Activated T-cell treated with anti-CD3 and anti-CD28 coated beads for 4 hours (primary cell): ENCODE measurements at places on chromosomes 7 and 10.

DNA sequence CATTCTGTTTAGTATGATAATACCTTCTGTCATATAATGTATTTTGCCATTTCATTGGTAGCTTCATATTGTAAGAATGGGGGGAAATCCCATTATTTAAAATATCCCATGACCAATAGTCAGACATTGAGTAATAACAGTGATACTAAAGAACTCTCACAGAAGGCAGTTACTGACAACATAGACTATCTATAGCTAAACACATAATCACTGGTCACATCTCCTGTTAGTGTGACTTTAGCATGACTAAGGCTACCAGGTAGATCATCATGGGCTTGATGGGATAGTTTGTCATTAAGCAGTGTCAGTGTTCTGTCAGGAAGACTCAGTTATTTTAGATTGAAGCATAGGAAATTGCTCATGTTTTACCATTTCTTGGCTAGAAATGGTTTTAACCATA is 16.4 kb downstream of the OPN1SW start:
- no peak for DNase-seq

DNA sequence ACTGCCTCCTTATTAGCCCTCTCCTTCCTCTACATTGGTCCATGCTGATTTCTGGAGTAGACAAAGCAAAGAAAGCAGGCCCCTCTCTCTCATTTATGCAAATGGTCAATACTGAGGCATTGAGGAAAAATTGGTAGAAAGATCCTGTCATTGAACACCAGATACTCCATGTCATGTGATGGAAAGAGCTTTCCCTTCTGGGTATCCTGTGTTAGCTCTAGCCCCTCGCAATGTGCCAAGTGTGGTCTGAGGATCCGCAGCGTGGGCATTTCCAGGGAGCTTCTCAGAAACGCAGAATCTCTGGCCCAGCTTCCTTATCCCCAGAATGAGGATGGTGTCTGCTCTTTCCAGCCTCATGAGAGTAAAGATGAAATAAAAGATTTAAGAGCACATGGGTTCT is 159.1 kb downstream of the CREB5 start:
- no peak for DNase-seq

DNA sequence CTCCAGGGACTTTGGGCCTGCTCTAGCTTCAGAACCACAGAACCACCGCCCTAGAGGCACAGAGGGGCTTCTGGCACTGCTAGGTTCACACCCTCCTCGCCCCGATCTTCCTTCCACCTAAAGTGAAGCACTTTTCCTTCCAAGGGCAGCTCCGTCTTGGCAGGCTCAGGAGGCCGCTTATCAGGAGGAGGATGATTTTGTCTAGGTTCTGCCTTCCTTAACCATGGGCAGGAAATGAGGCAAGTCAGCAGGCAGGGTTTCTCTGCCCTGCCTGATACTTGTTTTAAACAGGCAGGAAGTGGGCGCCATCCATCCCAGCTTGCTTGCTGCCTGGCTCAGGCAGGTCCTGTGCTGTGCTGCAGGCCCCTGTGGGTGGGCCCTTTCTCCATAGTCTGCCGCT is 8.3 kb upstream of the ATP6V0E2 start:
- DNase-seq, result no peak

DNA sequence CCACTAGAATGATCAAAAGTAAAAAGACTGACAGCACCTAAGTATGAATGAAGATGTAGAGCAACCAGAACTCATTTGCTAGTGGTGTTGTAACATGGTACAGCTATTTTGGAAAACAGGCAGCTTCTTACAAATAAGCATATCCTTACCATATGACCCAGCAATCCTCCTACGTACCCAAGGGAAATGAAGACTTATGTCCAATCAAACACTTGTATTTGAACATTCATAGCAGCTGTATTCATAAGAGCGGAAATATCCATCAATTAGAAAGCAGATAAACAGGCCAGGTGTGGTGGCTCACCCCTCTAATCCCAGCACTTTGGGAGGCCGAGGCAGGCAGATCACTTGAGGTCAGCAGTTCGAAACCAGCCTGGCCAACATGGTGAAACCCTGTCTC is 53.0 kb downstream of the KLRG2 start:
- DNase-seq, result no peak

DNA sequence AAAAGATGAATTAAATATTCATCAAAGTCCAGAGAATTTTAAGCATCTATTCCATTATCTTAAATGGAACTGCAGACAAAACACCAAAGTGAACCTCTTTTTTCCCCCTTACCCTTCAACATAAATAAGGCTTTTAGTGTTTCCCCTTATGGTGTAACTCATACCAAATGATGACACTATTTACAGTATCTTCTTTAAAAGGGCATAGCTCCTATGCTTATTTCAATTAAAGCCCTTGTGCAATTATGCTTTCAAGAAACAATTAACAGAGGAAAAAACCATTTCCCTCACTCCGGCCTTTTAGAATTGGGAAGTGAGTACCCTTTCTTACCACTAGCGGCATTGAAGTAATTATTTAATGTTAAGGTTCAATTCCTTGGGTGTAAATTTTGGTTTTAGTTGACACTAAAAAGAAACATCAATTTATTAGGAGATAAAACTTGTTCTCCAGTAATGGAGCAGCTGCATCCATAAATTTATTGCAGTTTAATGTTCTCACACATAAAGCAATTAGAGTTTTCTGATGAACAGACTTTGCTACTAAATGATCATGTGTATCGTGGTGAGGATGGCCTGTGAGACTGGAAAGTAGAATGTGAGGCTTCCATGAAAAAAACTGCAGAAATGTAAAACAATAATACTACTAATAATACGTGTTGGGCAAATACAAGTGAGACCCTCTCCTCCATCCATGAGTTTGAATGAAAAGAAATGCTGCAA is 661.3 kb downstream of the PARD3 start:
- DNase-seq, result no peak

DNA sequence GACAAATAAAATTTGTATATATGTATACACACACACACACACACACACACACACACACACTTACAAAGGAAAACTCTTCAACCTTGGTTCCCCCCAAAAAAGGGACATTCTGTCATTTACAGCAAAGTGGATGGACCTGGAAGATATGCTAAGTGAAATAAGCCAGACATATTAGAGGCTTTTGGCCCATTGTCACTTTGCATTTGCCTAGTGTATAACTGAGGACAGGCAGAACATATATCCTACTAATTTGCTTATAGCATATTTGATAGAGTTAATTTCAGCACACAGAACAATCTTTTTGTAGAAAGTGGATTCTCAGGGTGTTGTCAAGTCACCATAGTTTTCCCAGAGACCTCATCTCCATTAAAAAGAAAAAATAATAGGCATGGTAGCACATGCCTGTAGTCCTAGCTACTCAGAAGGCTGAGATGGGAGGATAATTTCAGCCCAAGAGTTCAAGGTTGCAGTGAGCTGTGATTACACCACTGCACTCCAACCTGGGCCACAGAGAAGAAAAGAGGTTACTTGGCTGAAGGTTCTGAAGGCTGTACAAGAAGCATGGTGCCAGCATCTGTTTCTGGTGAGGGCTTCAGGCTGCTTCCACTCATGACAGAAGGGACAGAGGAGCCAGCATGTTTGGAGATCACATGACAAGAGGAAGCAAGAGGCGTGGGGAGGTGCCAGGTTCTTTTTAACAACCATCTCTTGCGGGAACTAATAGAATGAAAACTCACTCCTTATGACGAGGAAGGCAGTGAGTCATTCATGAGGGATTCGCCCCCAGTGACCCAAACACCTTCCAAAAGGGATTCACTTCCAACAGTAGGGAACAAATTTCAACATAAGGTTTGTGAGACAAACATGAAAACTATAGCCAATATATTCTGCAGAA is 135.6 kb downstream of the TMEM168 start:
- no peak for DNase-seq

DNA sequence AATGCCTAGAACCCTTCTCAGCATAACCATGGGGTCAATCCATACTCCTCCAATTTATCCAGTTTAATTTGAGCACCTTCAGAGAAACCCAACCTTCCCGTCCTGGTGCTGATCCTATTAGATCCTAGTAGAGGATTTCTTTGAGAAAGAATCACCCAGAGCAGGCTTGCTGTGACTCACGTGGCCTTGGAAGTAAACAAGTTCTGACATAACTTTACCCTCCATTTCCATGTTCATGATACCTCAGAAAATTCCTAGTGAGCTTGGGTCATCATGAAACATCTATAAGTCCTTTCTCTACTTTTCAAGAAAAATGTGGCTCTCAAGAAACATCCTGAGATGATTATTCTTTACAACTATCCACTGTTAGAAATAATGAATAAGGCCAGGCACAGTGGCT is 71.7 kb downstream of the PRLHR start:
- DNase-seq, result no peak

- no peak for DNase-seq
These were observed 149.8 kb downstream of the PTPN20 start for GRCh38 chr10:47060993-47061500.

- DNase-seq, result no peak
These were observed 3.4 kb upstream of the PPP2R2D start for GRCh38 chr10:131897297-131897899.

- no peak for DNase-seq
These were observed 75.5 kb downstream of the PAPSS2 start for GRCh38 chr10:87734987-87735827.

DNA sequence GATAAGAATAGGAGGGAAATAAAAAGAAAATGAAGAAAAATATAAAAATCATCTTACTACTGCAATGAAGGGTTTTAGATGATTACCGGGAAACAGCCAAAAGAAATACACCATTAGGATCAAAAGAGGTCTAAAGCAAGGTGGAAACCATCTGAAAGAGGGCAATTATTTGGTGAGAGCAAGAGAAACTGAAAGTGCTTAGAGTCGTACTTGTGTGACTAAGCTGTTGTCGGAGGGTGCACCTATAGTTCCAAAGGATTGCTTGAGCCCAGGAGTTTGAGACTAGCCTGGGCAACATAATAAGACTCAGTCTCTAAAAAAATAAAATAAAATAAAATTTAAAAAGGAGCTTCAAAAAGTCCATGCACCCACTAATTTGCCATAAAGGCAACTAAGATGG is 169.5 kb downstream of the DKK1 start:
- DNase-seq, result no peak

DNA sequence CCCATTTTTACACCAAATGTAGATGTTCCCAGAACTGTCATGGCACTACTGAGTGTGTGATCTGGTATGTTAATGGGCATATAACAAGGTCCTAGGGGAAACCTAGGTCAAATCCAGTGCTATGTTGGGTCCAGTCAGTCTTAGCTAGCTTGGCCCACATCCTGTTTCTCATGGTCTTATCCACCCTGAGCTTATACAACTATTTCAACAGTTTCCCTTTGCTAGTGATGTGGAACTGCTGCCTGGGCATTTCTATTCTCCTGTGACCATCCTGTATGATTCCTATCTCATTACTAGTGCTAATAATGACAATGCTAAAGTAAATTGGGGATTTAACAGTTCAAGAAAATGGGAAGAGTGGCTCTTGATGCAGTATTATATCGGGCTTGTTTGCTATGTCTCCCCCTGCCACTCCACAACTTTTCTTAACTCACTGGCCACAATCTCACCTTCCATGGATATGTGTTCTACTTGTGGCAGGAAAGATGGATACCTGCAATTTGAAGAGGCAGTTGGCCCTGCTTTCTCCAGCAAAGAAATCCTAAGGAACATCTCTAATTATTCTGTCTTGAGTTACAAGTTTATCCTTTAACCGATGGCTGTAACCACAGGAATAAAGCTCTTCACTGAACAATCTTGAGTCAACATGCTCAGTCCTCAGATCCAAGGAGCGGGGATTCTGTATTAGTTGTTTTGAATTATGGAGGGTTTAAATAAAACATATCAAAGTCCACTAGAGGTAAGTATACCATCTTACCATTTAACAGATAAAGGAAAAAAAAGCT is 707.8 kb downstream of the XPNPEP1 start:
- DNase-seq, result no peak

DNA sequence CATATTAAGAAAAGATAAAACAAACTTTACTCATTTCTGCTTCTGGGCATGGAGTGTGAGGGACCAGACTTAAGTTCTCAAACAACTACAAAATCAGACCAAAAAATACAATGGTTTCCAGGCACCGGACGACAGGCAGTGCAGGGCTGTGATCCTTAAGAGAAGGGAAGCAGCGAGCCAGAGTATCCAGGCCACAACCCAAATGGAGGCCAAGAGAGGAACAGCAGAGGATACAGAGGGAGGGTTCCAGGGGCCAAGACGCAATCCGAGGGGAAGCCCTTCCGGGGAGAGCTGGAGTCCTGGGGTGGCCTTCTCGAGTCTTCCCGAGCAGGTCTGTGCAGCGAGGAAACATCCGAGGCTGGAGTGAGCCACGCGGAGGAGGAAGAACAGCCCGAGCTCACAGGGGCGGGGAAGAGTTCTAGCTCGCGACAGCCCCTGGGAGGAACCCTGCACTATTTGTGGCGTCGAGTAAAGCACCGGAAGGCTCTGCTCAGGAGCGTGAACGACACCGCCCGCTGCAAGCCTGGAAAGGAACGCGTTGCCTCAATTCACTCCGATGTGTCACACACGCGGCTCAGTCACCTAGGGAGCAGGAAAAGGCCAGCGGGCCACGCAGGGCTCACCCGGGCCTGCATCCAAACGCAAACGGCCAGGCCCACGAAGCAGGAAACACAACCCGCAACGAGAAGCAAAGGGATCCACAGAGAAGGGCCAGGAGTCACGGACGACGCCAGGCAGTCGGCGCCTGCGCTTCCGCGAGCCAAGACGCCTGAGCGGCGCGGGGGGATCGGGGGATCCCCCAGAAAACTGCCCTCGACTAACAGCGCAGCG is 933 bp upstream of the RNF32 start:
- DNase-seq, result no peak

GRCh38 chr7:79652619-79653018 is 199.2 kb upstream of the MAGI2 start:
- DNase-seq, result no peak

DNA sequence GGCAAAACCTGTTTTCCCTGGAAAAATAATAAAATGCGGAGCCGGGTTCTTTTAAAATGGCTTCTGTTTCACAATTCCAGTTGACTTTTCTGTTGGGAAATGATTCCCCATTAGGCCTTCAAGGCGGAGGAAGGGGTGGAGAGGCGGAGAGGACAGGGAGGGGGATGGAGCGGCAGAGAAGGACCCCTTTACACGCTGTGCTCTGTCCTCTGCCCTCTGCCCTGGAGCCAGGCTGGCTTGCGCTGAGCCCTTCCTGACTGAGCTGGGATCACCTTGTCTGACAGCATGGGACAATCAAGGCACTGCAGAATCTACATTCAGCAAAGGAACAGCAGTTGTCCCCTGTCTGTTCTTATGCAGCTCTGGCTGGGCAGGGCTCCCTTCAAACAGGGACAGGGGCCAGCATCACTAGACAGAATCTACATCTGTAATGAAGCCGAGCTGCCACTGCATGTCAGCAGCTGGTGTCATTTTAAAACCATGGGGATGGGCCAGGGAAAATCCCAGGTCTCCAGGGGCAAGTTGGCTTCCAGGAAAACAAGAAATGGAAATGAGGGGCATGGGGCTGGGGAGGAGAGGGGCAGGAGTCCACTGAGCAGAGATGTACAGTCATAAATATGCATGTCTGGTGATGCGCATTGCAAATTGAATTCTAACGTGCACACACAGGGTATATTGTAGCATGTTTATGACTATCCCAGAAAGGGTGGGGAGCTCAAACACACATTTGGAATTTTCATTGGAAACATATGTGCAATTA is 120.0 kb downstream of the MKX start:
- DNase-seq, result no peak
